Stimulated activated CD4-positive, alpha-beta T cell treated with anti-CD3 and anti-CD28 coated beads, Interleukin-4, amount 100 ng/mL, for 24 hours (primary cell): ENCODE measurements at places on chromosomes 3 and 15.
A peak's percentile ranks its signal among the peaks of the same experiment; 100 is the strongest.

- no peak for DNase-seq
Observed at GRCh38 chr3:32077260-32078084, 28.9 kb upstream of the GPD1L start.

DNA sequence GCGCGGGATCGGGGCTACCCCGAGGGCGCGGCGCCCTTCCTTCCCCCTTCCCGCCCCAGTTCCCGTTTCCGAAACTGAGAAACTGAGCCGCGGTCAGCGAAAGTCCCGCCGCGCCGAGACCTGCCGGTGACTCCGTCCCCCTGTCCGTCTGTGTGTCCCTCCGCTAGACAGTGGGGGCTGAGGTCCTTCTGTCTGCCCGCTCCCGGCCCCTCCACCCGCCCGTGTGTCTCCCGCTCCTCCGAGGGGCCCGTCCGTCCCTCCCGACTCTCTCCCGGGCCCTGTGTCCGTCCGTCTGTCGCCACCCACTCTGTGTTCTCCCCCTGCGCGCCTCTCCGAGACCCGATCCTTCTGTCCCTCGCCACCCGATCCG, 426 bp downstream of the PRKCD start:
- peak; percentile 5 for DNase-seq

DNA sequence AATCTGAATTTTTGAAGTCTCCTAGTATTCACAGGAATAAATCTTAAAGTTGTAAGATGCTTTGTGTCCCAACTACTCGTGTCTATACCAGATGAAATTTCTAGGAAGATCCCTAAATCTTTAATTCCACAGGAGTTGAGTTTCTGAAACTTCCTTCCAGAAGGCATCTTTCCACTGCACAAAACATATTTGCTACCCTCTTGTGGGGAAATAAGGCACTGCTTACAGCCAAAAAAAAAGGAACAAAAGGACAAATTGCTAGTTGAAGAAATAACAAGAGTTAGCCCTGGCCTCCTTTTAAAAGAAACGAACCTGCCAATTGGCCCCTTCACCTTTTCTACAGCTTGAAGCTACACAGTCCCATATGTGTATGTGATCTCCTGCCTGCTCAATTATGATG, 54.0 kb downstream of the TAFA4 start:
- no peak for DNase-seq

- no peak for DNase-seq
Observed at GRCh38 chr15:76987276-76987675, 7.7 kb upstream of the PSTPIP1 start.

DNA sequence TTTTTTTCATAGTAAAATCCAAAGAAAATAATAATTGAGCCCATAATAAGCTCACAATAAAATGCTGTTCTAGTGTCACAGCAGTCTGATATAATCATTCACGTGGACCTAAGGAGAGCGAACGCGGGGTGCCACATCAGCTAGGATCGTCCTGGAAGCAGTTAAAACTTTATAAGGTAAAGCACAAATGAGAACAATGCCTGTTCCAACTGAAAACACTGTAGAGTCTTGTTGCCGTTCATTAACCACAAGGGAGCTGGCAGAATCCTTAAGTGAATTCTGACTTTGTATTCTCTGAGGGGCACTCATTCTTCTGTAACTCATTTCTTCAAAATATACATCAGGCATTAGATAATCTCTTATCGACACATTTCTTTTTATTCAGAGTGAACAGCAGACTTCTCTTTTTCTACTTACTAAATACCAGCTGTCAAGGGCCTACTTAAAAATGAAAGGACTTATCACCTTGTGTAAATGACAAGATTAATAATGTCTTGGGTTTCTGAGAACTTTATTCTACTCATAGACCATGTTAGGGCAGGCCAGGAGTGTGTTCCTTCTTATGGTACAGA, 524.6 kb downstream of the MECOM start:
- DNase-seq: no peak

GRCh38 chr3:69240651-69241568, 118.5 kb upstream of the LMOD3 start:
- DNase-seq: no peak

- DNase-seq: no peak
Observed at GRCh38 chr15:48766196-48766595, 44.7 kb downstream of the CEP152 start.

DNA sequence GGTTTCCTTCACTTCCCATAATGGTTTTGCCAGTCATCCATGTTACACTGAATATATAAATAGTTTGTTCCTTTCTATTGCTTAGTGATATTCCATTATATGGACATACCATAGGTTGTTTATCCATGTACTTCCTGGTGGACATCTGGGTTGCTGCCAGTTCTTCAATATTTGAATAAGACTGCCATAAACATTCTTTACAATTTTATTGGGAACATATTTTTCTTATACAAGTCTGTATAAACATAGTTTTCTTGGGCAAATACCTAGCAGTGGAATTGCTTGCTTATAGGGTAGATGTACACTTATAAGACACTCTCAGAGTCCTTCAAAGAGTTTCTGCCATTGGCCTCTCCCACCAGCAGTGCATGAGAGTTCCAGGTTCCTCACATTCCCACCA, 231.4 kb downstream of the OPA1 start:
- DNase-seq: no peak

- DNase-seq: peak; percentile 23
Observed at GRCh38 chr3:27591312-27592210, 107.4 kb upstream of the SLC4A7 start.

DNA sequence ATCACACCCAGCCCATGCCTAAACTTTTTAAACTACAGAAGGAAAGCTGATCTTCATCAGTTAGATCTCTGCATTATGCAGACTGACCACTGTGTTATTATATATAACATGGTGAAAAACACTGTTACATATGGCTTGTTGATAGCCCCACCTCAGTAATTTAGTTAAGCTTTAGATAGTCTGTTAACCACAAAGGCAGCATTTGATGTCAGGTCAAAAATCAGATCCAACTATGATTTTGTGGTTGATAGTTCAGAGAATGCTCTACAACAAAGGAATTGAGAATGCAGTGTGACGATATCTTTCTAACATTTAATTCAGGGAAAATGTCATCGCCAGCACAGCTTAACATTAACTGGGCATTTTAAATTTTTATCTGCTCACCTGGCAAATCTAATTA, 37.7 kb upstream of the LMOD3 start:
- DNase-seq: no peak

DNA sequence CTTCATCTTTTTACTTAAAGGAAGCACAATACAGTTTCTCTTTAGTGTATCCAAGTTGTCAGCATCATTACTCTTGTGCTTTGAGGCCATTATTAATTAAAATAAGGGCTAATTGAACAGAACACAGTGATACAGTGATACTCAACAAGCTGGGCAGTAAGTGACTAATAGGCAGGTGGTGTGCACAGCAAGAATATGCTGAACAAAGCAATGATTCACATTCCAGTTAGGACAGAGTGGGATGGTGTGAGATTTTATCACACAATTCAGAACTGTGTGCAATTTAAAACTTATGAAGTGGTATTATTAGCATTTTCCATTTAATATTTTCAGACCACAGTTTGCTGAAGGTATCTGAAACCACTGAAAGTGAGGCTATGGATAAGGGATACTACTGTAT, 116.9 kb downstream of the PLOD2 start:
- DNase-seq: no peak

DNA sequence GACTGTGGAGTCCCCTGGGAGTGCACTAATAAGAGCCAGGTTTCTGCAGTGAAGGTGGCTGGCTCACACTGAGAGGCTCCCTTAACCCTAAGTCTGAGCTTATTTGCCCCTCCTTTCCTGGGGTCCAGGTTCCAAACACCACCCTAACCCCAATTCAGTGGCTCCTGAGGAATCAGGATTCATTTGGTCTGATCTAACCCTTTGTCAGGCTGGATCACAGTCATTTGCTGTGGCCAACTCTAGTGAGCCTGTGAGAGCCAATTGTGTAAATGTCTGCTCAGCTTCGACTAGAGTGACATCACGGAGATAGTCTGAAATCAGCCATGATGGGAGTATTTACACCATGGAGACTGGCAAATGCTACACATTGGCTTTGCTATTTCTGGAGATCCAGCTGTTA, 73.7 kb upstream of the ACAN start:
- DNase-seq: no peak

DNA sequence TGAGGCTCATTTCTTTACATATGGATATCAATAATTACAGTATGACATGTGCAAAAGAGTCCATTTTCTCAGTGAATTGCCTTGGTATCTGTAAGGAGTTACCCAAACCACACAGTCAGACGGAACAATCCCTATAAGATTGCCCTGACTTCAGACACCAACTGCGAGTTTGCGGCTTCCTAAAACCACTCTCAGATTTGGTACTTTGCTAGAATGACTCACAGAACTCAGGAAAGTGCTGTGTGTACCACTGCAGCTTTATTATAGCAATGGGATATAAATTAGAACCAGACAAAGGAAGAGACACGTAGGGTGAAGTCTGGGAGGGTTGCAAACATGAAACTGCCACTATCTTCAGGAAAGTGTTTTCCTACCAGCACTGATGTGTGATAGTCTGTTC, 45.8 kb upstream of the ATP13A3 start:
- DNase-seq: no peak

- no peak for DNase-seq
Observed at GRCh38 chr3:57179580-57180410, 14.6 kb upstream of the IL17RD start.

DNA sequence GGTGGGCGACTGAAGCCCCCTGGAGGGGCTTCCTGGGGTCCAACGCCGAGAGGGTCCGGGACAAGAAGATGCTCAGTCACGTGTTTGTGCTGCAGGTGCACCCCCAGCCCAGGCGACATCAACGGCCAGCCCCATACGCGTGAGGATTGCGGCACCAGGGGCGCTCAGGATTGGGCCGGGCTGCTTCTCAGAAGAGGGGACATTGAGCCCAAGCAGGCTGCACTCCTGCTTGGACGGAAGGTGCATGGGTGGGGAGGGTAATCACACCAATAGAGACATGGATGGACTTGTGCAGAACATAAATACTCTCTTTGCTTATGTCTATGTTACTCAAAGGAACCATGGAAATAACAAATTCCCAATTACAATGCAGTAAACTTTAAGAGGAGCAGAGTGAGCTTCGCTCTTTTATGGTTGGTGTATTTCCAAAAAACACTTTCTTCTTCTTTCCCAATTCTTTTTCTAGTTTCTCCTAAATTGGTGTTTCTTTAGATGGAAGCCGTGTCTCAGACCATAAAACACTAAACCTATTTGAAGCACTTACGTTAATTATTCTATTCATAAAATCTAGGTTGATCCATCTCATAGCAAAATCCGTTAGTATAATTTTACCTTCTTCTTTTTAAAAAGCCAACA, 182.7 kb downstream of the GOLGA6L6 start:
- no peak for DNase-seq

DNA sequence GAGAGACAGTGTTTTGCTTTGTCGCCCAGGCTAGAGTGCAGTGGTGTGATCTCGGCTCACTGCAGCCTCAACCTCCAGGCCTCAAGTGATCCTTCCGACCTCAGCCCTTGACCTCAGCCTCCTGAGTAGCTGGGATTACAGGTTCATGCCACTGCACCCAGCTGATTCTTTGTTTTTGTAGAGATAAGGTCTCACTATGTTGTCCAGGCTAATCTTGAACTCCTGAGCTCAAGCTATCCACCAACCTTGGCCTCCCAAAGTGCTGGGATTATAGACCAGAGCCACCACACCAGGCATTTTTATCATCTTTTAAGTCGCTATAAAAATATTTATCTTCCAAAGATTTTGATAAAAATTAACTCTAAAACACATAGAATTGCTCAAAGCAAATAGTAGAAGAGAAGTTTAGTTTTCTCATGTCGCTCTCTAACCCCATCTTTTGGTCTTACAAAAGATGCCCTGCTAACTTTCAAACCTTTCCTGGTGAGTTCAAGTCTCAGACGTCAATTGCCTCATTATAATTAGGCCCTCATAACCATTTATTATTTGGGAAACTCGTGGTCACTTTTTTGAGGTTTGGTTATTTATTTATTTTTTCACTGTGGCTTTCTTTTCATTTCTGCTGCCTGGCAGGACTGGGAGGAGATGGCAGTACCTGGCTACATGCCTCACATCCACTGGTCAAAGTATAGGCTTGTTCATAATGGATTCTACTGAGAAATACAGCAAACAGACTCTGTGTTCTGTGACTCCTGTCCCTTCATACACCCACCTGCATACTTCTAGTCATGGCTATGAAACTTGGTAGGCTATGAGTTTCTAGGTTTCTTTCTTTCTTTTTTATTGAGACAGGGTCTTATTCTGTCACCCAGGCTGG, 48.3 kb upstream of the DPPA4 start:
- no peak for DNase-seq

DNA sequence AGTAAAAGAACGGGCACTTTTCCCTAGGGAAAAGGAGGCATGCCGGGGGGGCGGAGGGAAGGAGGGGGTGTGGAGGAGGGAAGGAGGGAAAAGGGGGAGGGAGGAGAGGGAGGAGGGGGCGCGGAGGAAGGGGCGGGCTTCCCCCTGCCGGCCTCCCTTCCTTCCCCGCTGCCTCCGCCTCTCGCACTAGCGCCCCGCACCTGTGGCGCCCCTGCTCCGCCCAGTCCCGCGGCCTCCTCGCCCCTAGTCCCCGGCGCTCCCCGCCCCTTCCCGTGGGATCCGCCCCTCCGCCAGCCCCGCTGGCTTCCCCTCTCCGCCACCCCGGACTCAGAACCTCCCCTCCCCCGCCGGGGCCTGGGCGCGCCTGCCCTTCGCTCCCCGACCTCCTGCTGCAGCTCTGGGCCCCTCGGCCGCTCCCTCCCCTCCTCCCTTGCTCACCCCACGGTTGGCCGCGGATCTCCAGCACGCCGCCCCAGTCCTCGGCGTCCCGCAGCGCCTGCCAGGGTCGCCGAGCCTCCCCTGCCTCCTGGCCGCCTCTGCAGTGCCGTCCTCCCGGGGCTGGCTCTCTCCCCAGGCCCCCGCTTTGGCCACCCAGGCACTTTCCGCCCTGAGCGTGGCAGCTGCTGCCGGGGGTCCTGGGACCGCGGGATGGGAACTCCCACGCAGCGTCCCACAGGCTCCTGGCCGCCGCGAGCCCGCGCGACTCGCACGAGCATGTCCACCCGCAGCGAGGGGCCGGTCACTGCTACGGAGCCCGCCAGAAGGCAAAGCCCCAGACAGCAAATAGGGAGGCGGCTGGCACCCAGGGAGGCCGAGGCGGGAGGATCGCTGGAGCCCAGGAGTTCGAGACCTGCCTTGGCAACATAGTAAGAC, 147.4 kb downstream of the TJP1 start:
- DNase-seq: no peak

- DNase-seq: no peak
Observed at GRCh38 chr3:10601151-10601856, 95.9 kb upstream of the ATP2B2 start.

GRCh38 chr3:181974198-181974597, 262.5 kb downstream of the SOX2 start:
- no peak for DNase-seq
